Omental fat pad (tissue), 4 donors: ENCODE measurements at places on chromosomes 12 and 14.

GRCh38 chr12:24499151-24500146 is 449.5 kb downstream of the BCAT1 start:
- no peak for DNase-seq

DNA sequence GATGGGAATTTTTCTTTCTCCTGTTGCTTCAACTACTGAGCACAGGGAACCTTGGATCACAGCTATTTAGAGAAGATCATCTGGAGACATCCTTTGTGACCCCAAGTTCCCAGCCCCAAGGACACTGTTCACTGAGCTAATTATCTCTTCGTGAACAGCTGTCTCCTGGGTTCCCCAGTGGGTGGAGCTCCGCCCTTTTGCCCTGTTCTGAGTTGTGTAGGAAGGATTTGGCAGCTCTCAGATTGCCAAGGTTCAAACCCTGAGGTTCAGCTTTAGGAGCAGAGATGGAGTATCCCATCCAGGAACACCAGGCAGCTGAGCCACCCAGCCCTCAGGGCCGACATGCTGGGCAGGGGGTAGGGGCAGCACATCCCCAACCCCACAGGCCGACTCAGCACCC is 32.0 kb downstream of the NGB start:
- no peak for DNase-seq

- no peak for DNase-seq
Measured at GRCh38 chr14:103260629-103261124, 73.4 kb upstream of the EIF5 start.

- DNase-seq, result no peak
Measured at GRCh38 chr14:57982804-57983634, 117.1 kb upstream of the SLC35F4 start.

DNA sequence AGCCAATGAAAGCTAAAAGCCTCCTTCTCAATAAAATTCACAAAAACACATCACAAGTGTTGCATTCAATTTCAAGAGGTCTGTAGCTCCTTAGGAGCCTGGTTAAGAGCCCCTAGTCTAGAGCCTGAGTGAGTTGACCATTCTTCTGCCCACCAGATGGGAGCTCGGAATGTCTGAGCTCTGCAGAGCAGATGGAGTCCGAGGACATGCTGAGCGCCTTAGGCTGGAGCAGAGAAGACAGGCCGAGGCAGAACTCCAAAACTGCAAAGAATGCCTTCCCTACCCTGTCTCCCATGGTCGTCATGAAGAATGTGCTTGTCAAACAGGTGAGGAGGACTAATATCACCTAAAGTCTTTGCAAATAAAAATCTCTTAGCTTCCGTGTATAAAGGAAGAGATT is 11.6 kb downstream of the CIPC start:
- DNase-seq, result no peak

GRCh38 chr14:99249389-99249788 is 22.6 kb downstream of the BCL11B start:
- DNase-seq, result no peak

- DNase-seq, result no peak
Measured at GRCh38 chr12:56978397-56979138, 21.2 kb upstream of the RDH16 start.

GRCh38 chr12:7959278-7959677 is 23.3 kb upstream of the SLC2A3 start:
- no peak for DNase-seq

- peak; percentile 61 for DNase-seq
Measured at GRCh38 chr14:75561013-75561432, 17.4 kb upstream of the FLVCR2 start.

- DNase-seq, result no peak
Measured at GRCh38 chr12:112901271-112901670, 5.5 kb upstream of the OAS1 start.

- no peak for DNase-seq
Measured at GRCh38 chr12:21571046-21571445, 33.6 kb downstream of the GYS2 start.

GRCh38 chr12:106586278-106586802 is 3.5 kb downstream of the RFX4 start:
- no peak for DNase-seq

- no peak for DNase-seq
Measured at GRCh38 chr12:30047516-30048254, 263.9 kb upstream of the TMTC1 start.

GRCh38 chr14:74019408-74020137 is 424 bp downstream of the BBOF1 start:
- no peak for DNase-seq

DNA sequence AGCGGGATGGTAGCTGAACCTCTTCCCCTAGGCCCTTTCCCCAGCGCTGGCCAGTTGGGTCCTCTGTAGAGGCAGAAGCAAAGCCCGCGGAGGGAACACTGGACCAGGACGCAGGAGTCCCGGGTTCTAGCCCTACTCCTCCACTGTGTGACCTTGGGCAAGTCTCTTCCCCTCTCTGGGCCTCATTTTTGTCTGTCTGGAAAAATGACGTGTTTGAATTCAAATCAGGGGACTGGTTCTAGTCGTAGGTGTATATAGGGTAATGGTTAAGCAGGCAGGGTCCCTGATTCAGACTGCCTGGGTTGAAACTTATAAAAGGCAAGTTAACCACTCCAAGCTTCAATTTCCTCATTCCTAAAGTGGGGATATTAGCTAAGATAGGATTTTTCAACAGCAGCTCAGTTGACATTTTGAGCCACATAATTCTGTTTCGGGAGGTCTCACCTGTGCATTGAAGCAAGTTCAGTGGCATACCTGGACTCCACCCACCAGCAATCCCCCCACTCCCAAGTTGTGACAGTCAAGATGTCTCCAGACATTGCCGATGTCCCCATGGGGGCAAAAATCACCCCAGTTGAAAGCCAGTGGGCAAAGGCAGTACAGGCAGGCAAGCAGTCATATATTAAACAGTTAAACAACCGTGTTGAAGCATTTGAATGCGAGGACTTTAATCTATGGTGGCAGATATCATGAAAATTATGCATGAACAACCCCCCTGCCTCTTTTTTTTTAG is 899 bp downstream of the TPCN1 start:
- no peak for DNase-seq

DNA sequence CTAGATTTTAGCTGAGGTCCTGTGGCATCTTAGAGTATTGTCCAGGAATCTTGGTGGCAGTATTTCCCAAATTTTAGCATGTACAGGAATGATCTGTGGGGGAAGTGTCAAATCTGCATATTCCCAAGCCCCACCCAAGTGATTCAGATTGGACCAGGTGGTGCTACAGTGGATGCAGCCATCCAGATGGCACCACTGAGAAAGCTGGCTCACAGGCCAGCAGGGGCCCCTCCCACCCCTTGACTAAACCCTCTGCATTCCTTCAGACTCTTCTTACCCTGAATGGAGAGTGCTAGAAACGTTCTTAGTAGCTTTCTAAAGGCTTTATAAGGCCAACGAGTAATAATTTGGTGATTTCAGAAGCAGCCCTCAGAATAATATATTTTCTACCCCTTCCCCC is 255.2 kb downstream of the NRXN3 start:
- DNase-seq, result no peak

GRCh38 chr12:27057543-27057942 is 24.8 kb downstream of the C12orf71 start:
- DNase-seq, result no peak

DNA sequence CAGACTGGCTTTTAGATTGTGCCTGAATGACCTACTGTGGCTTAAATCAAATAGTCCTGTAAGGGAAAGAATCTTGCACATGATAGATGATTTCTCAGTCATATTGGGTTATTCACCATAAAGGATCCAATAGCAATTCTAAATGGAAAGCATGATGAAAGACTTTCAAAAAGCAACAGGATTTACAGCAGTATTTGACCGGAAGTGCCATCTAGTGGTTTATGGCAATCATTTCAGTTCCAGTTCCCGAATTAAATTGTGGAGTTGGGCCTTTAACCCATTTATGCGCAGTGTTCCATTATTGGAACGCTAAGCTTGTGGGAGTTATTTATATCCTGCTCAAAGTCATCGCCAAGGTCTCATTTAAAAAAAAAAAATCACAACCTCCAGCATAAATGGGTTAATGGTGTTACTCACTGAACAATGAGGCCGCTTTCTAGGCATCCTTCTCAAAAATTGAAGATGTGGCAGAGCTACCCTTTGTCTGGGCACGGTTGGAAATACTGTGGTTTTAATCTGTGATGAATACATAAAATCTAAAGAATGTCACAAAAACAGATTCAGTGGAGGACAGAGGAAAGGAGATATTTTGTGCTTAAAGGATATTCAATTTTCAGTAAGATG is 60.8 kb upstream of the REP15 start:
- DNase-seq, result no peak

DNA sequence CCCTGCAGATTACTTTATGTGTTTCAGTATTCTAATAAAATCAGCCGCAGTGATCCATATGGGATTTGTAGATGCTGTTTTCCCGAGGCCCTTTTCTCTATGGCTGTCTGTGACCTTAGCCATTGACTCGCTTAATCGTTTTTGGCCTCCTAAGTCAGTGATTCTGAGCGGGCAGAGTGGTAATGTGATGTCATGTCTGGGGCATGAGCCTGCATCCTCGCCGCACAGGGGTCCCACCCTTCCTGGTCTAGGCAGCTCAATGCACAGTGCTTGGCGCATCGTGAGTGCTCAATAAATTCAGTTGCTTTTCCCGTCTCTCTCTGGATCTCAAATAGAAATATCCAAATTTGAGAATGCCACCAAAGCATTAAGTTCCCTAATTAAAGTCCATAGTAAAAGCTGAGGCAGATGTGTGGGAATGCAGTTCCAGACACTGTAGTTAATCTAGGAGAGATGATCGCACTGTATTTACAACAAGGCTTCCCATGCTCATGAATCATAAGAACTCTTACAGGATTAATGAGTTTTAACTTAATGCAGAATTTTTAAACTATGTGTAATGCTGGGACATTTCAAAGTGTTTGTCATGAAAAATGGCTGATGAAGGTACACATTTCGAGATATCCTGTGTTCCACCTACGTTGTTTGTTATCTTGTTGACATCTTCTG is 29.3 kb downstream of the HMGA2 start:
- no peak for DNase-seq

- no peak for DNase-seq
Measured at GRCh38 chr12:3431686-3432085, 59.3 kb upstream of the PRMT8 start.

DNA sequence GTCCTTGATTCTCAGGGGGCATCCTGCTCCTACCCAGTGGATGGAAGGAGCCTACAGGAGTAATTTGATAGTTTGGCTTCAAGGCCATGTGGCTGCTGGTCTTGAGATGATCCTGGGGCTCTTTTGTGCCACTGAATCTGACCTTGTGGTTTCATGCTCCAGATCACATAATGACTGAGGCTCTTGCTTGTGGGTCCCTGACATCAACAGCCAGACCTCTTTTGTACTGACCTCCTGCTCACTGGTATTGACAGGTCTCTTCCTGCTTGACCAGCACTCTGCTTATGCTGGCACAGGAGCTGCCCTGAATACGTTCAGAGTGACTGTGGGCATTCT is 23.2 kb upstream of the JPH4 start:
- no peak for DNase-seq
